ENCODE measurements at places on chromosomes 7 and 10. TPM values are rescaled to one million over a fixed set of nuclear protein-coding genes. Genes with fewer than 3 reads are reported as not detected.

- DNase-seq, result no peak
Measured at GRCh38 chr10:7300384-7300971, 110.4 kb downstream of the SFMBT2 start.

GRCh38 chr7:155962968-155963300 is 150.7 kb upstream of the SHH start:
- DNase-seq, result no peak

- DNase-seq, result no peak
Measured at GRCh38 chr7:122352454-122352853, 47.9 kb upstream of the FEZF1 start.

GRCh38 chr7:155167706-155168365 is 97.7 kb downstream of the HTR5A start:
- DNase-seq, result no peak

GRCh38 chr7:39408906-39409305 is 157.3 kb upstream of the YAE1 start:
- no peak for DNase-seq

Gene CDC14C
- not detected for total RNA-seq

Gene OPN1SW
- total RNA-seq, result not detected
